Adrenal gland (tissue), 19 donors: ENCODE measurements at places on chromosomes 5 and 9. TPM values are rescaled to one million over a fixed set of nuclear protein-coding genes. Genes with fewer than 3 reads are reported as not detected.
A peak's percentile ranks its signal among the peaks of the same experiment; 100 is the strongest.

DNA sequence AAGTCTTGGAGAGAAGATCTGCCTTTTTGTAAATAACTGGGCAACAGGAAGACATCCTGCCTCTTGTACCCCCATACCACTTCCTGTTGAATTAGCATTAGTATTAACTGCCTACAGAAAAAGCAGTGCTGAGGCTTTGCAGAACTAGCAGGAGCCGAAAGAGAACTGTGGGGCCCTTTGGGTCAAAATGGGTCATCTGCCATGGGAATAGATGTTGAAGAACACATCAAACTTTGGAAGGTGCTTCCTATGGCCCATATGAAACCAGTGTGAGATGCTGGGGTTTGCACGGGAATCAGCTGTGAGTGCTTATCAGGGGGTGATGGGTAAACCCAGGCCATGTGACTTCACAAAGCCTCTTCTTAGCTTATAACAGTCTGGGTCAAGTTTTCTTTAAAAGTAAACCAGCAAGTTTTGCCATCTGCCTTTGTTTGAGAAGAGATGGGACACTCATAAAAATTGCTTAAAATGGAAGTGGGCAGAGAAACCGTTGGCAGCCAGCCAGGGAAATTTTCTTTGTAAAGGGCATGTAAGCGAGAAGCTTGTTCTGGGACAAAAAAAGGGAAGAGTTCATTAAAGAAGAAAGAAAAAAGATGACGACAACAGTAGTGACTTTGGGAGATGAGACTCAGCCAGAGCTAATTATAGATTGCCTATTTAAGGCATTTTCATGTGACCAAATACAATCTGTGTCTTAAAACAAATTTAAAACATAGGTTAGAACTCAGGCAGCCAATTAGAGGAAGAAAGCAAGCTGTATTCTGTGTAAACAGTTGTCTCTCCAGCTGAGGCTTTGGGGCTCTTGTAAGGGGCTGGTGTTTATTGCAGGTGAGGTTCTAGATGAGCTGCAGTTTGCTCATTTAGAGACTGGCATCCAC is 4.4 kb downstream of the SLC25A25 start:
- no peaks in the 10 kb centered on the region for H3K27me3 ChIP-seq
- peak overlapping the region; percentile 70 for H3K27ac ChIP-seq
- H3K36me3 ChIP-seq = no peaks in the 10 kb centered on the region
- no peak overlapping the region for H3K4me3 ChIP-seq

GRCh38 chr9:127835991-127836516 is 18.4 kb downstream of the ENG start:
- no peak for DNase-seq
- H3K4me3 ChIP-seq = no peak overlapping the region

DNA sequence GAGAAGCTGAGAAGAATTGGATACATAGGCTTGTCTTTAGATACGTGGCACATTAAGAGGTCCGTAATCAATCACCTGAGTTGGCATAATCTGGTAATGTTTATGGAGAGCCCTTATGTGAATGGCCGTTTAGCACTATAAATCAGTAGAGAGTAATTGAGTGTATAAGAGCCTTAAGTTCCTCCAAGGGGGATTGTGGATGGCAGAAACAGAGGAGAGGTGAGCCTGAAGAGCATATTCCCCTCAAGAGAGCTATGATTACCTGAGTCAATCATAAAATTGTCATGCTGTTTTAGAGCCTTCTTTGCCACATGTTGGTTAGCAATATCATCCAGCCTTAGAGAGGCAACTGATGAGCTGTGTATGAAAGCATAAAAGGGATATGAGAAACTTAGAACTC is 58.8 kb downstream of the FOCAD start:
- H3K4me3 ChIP-seq = no peak overlapping the region
- H3K27ac ChIP-seq = no peak overlapping the region
- H3K36me3 ChIP-seq = no peaks in the 10 kb centered on the region
- no peaks in the 10 kb centered on the region for H3K27me3 ChIP-seq
- H3K4me1 ChIP-seq = no peaks in the 10 kb centered on the region
- DNase-seq = no peak

The AGXT2 gene
- not detected for total RNA-seq

The WHRN gene
- 92.7 TPM for total RNA-seq

The PCDHGB4 gene
- total RNA-seq = 9.1 TPM
